ENCODE measurements at places on chromosomes 13 and 19. TPM values are rescaled to one million over a fixed set of nuclear protein-coding genes. Genes with fewer than 3 reads are reported as not detected.

PCSK4 gene
- 0.19 TPM for total RNA-seq

LIN7B gene
- 7.6 TPM for total RNA-seq

TSKS gene
- 1.1 TPM for total RNA-seq

UGGT2 gene
- 21.4 TPM for total RNA-seq

NCAN gene
- total RNA-seq: not detected

PCDH17 gene
- under 0.01 TPM for total RNA-seq

NRTN gene
- total RNA-seq: not detected

FUT2 gene
- total RNA-seq: not detected

ZNF665 gene
- total RNA-seq: 1.7 TPM

ZNF541 gene
- total RNA-seq: not detected

ATP7B gene
- 2.5 TPM for total RNA-seq

SIGLEC8 gene
- total RNA-seq: not detected

CACNA1A gene
- total RNA-seq: 0.93 TPM

NUFIP1 gene
- 3.3 TPM for total RNA-seq

KLF1 gene
- total RNA-seq: not detected

CEACAM16 gene
- total RNA-seq: not detected

FCER2 gene
- not detected for total RNA-seq

ADM5 gene
- not detected for total RNA-seq

MZT1 gene
- 4.7 TPM for total RNA-seq

SIGLEC10 gene
- total RNA-seq: not detected

CYSLTR2 gene
- total RNA-seq: 0.37 TPM

TNNI3 gene
- not detected for total RNA-seq

LILRB2 gene
- not detected for total RNA-seq

ZNF534 gene
- 0.06 TPM for total RNA-seq

LILRA2 gene
- total RNA-seq: not detected

APLP1 gene
- total RNA-seq: 5.5 TPM

RASGRP4 gene
- total RNA-seq: not detected

PRDX2 gene
- 252 TPM for total RNA-seq

TMEM238 gene
- 0.19 TPM for total RNA-seq

CAMSAP3 gene
- not detected for total RNA-seq

All from cardiac ventricle fibroblast (primary cell).